ENCODE measurements at places on chromosomes 3 and 15.

- DNase-seq: no peak
Observed at GRCh38 chr3:71721651-71722157, 3.5 kb downstream of the EIF4E3 start.

- no peak for DNase-seq
Observed at GRCh38 chr3:107877936-107878335, 212.9 kb downstream of the CD47 start.

DNA sequence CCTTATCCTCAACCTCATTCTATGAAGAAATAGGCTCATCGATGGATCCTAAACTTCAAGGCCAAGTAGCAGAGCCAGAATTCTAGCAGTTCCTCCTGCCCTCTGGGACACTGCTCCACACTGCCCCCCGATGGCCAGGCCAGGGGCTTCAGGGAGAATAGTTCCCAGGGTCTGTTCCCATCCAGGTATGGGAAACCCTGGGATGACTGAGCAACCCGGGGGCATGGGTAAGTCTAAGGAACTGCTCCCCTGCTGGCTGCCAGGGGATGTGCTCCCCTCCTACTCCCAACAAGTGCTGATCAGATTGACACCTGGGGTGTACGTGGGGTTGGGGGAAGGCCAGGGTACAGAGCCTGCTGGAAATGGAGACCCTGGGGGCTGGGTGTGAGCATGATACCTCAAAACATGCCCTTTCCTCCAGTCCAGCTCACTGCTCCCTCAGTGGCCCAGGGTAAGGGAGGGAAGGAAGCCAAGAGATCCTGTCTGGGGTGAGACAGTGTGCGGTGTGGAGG lies 7.6 kb downstream of the ULK3 start:
- DNase-seq: no peak

DNA sequence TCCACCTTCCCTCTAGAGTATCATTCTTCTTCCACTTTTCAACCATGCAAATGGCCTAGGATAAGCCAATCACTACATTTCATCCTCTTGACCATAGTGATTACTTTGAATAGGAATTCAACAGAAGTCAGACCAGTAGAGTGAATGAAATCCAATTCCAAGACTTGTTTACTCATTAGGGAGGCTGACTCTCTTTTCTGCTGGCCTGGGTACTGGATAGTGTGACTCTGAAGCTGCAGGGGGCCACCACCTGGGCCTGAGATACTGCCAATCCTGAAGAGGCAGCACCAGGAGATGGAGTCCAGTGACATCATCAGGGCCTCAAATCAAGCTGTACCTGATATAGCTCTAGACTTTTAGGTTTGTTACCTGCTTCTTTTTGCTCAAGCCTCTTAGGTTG lies 7.0 kb upstream of the FSTL1 start:
- peak; percentile 34 for DNase-seq

- DNase-seq: no peak
Observed at GRCh38 chr3:187473778-187474406, 105.7 kb downstream of the RTP4 start.

DNA sequence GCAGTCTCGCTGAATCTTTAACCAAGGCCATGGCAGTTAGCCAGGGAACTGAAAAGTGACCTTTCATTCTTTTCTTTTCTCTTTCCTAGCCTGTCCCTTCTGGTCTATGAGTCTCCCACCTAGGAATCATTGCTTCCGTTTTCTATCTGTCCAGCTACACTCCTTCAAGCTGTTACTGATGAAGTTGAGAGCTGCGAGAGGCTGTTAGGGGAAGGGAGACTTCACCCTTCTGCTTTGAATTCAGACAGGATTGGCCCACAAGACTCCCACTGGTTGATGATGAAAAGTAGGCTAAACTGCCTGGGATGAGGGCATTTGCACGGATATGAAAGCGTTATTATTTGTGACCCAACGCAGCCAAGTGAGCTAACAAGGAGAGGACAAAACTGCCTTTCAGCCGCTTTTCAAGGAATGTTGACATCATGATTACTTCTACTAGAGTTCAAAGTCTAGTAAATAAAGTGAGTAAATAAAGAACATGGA lies 30.2 kb downstream of the EIF4E3 start:
- DNase-seq: no peak

DNA sequence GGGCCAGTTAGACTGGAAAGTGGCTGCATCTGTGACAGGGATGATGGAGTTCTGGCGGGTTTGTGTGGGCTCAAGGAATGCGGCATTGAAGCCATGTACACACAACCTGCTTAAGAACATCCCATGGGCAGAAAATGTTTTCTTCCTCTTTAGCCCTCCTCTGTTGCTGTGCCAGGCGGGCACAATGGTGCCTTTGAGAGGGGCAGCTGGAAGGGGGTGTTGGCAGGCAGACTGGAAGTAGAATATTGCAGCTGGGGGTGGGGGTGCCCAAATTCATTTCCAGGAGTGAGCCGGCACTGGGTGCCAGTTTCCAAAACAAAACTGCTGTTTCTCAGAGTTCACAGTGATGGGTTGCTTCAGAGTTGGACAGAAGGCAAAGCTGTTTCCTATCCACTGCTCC lies 91.8 kb upstream of the ETV5 start:
- DNase-seq: no peak

DNA sequence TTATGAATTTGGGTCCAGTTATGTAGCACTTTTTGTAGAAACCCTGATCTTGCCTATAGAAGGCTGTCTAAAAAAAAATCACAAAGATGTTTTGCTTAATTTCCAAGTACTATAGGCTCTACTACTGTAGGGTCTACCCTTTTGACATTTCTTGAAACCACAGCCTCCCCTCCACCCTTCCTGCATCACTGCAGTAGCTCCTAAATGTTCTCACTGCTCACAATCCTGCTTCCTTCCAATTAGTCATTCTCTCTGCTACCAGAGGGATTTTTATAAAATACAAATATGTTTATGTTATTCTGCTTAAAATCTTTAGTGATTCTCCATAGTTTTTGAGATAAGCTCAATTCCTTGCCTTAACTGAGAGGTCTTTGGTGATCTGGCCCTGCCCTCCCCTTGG lies 114.0 kb downstream of the CYP19A1 start:
- no peak for DNase-seq

DNA sequence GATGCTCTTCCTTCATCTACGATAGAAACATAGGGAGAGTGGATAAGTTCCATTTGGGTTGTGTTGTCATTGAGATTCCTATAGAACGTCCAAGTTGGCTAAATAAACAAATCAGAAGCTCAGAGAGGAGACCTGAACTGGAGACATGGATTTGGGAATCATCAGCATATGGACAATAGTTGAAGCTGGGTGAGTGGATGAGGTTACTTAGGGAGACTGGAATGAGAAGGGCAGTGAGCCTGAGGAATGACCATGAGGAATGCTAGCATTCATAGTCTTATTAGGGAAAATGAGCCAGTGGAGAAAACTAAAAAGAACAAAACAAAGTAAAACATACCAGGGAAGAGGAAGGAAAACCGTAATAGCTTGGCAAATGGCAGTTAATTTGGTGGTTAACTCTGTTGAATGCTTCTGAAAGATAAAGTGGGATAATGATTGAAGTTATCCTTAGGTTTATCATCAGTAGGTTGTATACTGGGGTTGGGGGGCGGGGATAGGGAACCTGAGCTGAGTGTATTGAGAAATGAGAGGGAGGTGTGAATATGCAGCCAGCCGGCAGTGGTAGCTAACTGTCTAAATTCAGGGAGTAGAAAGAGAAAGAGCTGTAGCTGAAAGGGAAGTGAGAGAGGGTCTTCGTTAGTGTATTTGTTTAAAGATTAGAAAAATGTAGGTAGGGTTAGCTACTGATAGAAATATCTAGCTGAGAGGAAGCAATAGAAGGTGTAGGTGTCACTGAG lies 74.6 kb downstream of the ARHGEF26 start:
- DNase-seq: no peak

DNA sequence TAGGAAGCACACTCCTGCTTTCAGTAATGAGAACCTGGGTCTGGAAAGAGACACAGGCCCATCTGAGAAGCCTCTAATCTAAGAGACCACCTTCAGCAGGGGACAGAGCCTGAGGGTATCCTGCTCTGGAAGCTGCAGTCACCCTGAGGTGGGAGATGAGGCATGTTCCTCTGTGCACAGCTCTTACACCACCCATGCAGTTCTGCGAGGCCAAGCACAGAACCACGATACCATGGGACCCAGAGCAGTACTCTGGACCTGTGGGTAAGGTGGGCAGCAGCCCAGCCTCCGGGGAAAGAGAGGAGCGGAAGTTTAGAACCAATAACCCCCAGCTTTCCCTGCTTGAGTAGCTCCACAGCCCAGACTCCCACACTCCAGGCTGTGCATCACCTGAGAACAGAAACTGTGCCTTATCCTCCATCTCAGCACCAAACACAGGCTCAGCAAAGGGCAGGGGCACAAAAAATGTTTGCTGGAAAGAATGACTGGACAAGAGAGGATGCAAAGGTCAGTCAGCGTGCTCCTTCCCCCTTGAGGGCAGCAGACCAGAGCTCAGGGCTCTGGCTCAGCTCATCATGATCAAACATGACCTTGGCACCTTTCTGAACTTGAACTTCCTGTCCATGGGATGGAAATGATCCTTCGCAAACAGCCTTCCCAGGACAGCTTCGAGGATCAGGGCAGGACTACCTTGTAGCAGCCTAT lies 43.1 kb downstream of the RBPMS2 start:
- no peak for DNase-seq

DNA sequence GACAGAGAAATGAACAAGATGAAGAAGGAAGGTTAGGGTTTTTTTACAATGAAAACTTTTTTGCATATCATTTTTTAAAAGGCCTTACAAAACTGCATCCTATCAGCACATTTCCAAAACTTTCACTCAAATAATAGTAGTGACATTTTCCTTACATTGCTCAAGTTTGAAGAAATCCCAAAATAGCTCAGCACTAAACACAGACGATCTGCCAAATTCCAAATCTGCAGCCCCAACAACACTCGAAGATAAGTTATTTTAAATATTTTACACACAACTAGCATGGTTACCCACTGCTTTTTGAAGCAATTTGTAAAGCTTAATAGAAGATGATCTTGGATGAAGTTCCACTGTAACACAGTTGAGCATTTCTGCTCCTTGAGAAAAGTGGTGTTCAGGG lies 535.6 kb upstream of the ALCAM start:
- DNase-seq: no peak

- DNase-seq: no peak
Observed at GRCh38 chr3:114852966-114853365, 294.1 kb downstream of the ZBTB20 start.

GRCh38 chr3:51642462-51642861 lies 28.6 kb upstream of the TEX264 start:
- no peak for DNase-seq

GRCh38 chr3:78918361-78919020 lies 849.3 kb downstream of the ROBO1 start:
- DNase-seq: no peak

GRCh38 chr15:23548071-23548470 lies 17.4 kb upstream of the MKRN3 start:
- DNase-seq: no peak

DNA sequence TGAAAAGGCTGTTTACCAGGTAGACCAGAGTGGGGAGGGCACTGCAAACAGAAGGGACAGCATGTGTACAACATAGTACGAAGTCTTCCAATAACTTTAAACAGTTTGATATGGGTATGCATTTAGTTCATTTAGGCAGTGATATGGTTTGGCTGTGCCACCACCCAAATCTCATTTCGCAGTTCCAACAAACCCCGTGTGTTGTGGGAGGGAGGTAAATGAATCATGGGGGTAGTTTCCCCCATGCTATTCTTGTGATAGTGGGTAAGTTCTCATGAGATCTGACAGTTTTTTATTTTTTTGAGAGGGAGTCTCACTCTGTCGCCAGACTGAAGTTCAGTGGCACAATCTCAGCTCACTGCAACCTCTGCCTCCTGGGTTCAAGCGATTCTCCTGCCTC lies 7.6 kb upstream of the RAMAC start:
- DNase-seq: no peak

DNA sequence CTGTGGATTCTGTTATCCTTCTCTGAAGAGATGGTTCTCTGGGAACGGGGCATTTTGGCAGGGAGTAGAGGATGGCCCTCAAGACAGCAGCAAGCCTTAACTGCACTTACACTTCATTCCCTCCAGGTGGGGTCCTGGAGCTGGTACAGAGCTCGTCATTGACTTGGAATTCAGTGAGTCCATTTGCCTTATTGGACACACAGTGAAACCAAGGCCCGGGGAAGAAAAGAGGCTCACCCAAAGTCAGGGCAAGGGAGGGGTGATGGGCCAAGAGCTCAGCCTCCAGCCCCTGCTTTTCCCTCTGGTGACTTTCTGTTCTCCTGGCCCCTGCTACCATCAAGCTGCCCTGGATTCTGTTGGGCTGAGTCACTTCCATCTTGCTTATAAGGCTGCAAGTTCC lies 125.6 kb downstream of the ETFA start:
- peak; percentile 45 for DNase-seq

DNA sequence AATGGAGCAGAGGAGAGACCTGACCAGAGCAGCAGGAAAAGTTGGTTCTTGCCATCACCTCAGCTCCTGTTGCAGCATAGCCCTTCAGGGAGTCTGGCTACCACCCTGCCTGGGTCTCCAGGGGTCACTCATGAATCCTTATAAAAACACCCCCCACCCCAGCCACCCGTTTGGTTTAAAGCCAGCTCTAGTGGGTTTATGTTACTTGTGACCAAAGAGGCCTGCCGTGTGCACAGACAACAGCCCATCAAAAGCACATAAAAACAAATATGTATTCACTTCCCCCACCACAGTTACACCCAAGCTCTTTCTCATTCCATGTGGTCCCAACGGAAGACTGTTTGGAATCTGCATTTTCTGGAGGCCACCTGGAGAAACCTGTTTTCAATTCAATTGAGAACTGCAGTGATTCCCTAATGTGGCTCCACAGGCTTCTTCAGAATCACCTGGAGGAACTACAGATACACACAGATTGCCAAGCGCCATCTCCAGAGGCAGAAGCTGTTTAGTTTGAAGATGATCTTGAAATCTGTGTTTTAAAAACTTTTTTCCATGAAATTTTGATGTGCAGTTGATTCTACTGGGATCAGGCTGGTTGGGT lies 13.8 kb downstream of the FOXL2 start:
- no peak for DNase-seq

GRCh38 chr3:178989821-178990220 lies 81.8 kb downstream of the ZMAT3 start:
- DNase-seq: no peak

DNA sequence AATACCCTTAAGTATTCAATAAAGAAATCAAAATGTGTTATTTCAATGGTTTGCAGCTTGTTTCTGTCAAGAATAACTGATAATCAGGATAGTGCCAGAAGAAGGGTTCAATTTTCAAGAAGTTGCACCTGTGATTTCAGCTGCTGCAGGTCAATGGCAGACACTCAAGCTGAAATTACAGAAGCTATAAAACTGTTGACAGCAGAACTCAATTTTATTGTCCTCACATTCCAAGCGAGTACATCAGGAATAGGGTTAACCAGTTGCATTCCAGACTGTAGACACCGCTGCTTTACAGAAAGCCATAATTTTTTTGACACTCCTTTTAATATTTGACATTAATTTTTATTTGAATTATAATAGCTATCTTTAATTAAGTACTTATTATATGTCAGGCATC lies 364.1 kb downstream of the CGGBP1 start:
- no peak for DNase-seq

GRCh38 chr3:150036780-150037179 lies 66.1 kb upstream of the PFN2 start:
- DNase-seq: no peak

GRCh38 chr3:179861953-179862352 lies 174.8 kb downstream of the PEX5L start:
- DNase-seq: no peak
